ENCODE measurements at places on chromosomes 11 and 22. TPM values are rescaled to one million over a fixed set of nuclear protein-coding genes. Genes with fewer than 3 reads are reported as not detected.

Gene KRTAP5-7
- total RNA-seq, result not detected

Gene MOB2
- total RNA-seq, result 34.5 TPM

Gene DAGLA
- under 0.01 TPM for total RNA-seq

Gene CARD16
- 2.2 TPM for total RNA-seq

Gene NAV2
- total RNA-seq, result 5.5 TPM

Gene FGF3
- not detected for total RNA-seq

Gene PKDREJ
- total RNA-seq, result not detected

Gene UBQLNL
- not detected for total RNA-seq

Gene RBMXL2
- total RNA-seq, result under 0.01 TPM

Gene SLC22A8
- total RNA-seq, result not detected

Gene OR51I1
- total RNA-seq, result 0.24 TPM

Gene DLAT
- 39.8 TPM for total RNA-seq

Gene TMPRSS6
- not detected for total RNA-seq

Gene TRPM5
- total RNA-seq, result not detected

Gene DEFB131B
- not detected for total RNA-seq

Gene SYT7
- total RNA-seq, result 17.6 TPM

Gene GAL3ST3
- not detected for total RNA-seq

Gene SELENOO
- total RNA-seq, result 47.5 TPM

Gene MS4A6E
- total RNA-seq, result not detected

Gene KDELR3
- total RNA-seq, result 3.2 TPM

Gene PATE2
- total RNA-seq, result not detected

Gene KRTAP5-9
- not detected for total RNA-seq
